Mucosa of gallbladder (tissue), 1 donor: ENCODE measurements at places on chromosomes 16 and 17.

GRCh38 chr16:66298006-66298405 lies 68.5 kb upstream of the CDH5 start:
- no peak for DNase-seq

- no peak for DNase-seq
These were observed 669 bp upstream of the DCTPP1 start for GRCh38 chr16:30430428-30430970.

GRCh38 chr17:17816240-17816814 lies 20.5 kb downstream of the SREBF1 start:
- DNase-seq, result no peak

DNA sequence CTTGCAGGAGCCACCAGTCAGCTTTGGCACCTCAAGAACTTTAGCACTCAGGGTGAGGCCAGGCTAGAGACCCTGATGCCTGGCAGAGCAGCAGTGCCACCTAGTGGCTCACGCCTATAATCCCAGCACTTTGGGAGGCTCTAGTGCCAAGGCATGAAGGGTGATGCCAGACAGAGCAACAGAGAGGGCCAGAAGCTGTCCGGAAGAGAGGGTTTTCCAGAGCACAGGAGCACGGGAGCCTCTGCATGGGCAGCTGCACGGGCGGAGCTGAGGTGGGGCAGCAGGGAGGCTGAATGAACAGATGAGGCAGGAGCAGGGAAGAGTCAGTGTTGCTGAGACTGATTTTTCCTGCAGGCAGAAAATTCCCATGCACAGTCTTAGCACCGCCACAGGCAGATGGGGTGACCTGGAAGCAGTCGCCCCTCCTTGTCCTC lies 38.9 kb downstream of the MYH3 start:
- peak; percentile 60 for DNase-seq

GRCh38 chr16:7571366-7571765 lies 238.7 kb downstream of the RBFOX1 start:
- no peak for DNase-seq

DNA sequence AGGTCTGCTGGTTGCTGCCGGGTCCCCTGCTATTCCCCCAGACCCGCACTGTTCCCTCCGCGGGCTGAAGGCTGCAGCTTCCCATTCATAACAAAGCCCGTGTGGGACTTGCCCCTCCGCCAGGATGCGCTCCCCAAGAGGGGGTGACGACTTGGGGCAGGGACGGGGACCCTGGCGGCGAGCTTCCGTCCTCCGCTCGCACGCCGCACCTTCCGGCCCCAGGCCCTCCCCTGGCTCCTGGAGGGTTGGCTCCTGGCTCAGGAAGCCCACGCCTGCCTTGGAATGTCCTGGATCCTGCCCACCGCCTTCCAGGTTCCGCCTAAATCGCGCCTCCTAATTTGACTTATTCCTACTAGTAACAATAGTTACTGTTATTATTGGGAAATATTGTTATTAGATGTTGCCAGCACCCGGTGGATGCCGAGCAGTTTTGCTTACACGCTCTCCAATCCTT lies 1.1 kb upstream of the TFAP4 start:
- DNase-seq, result peak; percentile 27

GRCh38 chr16:78094166-78094565 lies 5.3 kb upstream of the WWOX start:
- no peak for DNase-seq

DNA sequence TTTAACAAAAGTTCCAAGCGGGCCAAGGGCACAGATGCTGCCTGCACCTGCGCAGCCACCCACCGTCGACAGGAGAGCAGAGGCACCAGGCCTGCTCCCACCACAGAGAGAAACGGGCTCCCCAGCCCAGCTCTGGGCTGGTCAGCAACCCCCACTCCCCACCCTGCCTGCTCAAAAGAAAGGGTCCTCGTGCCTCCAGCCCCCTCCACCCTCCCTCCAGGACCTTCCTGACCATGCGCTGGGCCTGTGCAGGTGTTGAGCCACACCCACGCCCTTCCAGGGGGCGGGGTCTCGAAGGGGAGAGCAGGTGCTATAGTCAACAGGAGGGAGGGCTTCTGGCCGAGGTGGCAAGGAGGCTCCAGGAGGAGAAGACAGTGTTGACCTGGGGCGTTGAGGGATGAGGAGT lies 25.3 kb downstream of the ZNF778 start:
- DNase-seq, result no peak

- DNase-seq, result no peak
These were observed 161.1 kb upstream of the TBX2 start for GRCh38 chr17:61238455-61238933.

DNA sequence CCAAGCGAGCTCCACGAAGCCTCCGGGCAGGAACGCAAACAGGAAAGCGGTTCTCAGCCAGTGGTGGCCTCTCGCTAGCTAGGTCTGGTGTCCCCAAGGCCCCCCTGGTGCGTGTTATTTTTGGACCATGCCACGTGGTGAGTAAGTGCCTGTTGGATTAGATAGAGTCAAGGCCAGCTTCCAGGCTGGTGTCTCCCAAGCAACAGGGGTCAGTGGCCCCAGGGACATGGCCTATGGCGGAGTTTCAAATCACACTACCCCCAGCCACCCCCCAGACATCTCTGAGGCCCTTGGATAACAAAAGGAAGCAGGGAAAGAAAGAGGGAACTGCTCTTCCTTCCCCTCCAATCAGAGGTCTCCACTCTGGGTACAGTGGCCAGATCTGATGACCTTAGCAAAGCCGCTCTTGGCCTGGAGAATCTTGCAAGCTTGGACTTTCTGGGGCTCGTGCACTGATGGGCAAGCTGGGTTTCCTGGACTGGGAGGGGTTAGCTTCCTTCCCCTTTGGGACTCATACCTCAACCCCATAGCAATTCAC lies 58.2 kb downstream of the MAF start:
- peak; percentile 30 for DNase-seq

- DNase-seq, result no peak
These were observed 13.0 kb upstream of the MPHOSPH6 start for GRCh38 chr16:82183004-82183397.

GRCh38 chr16:57028086-57028485 lies 38.7 kb downstream of the NLRC5 start:
- DNase-seq, result no peak

DNA sequence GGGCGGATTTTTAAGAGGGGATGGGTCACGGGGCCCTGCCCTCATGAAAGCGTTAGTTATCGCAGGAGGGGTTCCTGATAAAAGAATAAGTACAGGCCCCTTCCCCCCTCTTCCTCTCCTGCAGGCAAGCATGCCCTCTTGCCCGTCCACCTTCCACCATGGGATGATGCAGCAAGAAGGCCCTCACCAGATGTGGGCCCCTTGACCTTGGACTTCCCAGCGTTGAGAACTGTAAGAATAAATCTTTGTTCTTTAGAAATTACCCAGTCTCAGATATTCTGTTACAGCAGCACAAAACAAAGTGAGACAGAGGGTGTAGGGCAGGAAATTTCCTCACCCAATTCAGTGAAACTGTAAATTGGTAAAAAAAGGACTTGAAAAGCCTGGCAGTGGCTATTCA lies 27.8 kb upstream of the LCMT1 start:
- no peak for DNase-seq

DNA sequence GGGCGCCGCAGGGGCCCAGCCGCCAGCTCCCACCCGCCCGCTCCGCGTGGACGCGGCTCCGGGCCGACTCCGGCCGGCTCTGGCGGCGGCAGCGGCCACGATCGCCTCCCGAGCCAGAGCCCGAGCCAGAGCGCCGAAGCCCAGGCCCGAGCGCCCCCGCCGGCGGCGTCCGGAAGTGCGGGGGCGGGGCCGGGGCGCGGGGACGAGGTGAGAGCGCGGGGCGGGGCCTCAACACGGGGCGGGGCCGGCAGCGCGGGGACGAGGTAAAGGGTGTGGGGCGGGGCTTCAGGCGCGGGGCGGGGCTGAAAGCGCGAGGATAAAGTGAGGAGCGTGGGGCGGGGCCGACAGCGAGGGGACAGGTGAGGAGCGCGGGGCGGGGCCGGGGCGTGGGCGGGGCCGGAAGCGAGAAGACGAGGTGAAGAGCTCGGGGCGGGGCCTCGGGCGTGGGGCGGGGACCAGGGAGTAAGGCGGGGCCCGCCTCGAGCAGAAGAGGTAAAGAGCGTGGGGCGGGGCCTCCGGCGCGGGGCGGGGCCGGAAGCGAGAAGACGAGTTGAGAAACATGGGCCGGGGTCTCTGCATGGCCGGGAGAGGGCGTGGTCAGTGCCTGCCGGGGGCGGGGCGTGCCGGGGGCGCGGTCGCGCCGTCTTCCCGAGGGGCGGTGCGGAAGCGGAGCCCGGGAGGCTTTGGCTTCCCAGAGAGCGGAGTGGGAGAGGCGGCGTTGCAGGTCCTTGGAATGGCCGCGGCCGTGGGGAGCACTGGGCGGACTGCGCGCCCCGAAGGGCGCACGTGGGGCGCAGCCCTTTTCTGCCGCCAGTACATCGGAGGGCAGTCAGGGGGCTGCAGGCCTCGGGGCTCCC lies at the start of gene AXIN1:
Gene AXIN1, minus strand, starts transcription at position 177 of the 857 bp plus-strand sequence. CDS start 5,698 bp downstream, outside the sequence.
- DNase-seq, result peak; percentile 100

DNA sequence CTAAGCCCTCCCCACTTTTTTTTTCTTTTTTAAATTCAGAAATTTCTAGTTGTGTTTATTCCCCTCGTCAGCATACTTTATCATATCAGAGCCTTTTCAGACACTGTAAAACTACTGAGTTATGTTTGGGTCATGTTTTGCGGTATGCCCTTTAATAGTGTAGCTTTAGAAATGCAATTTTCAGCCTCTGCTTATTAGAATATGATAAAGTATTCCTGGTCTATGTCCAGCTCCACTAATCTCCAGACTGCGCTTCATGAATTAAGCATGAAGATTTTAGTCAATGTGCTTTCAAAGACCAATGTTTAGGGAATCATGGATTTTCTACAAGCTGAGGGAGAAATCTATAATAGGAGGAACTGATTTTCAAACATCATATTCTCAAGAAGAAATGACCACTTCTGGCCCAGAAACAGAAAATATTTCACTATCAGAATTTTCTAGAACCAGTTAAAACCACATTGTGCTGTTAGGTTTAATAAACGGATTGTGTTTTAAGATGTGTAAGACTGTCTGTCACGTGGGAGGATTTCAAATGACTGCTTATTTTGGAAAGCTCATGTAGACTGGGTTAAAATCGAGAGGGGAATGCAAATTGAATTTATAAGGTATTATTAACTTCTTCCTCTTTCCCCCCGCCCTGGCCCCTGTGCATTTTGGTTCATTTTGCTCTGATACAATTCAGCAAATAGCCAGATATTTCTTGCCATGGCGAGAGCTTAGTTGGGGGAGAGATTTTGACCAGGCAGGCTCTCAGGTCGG lies 498.5 kb downstream of the WWOX start:
- no peak for DNase-seq

DNA sequence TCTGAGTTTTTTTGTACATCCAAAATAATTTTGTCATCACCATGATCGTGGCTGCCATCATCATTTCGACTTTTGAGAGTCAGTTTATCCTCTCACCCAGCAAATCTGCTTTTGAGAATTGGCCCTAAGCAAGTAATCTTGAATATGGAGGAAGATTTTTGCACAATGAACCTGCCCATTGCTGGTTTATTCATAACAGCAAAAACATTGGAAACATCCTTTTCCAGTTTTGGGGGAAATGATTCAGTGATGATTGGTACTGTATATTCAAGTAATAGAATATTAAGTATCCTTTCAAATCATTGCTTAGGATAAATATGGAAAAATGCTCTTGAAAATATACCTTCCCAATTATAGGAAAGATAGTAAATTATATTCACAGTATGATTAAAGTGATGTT lies 53.1 kb downstream of the PRKCA start:
- no peak for DNase-seq

DNA sequence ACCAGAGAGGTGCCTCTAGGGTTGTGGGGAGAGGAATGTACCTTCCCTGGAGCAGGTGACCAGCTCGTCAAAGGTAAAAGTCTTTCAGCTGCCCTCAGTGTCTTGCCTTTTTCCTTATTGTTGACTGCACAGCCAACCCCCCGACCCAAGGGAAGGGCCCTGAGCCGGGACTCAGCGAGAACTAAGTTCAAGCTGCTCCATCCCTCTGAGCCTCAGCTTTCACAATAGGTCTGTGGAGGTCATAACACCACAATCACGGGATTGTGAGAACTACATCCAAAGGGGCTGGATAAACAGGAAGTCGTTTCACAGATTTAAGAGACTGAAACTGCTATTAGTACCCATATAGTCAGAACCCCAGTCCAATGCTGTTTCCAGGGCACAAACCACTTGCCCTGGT lies 2.6 kb upstream of the KRT36 start:
- no peak for DNase-seq

DNA sequence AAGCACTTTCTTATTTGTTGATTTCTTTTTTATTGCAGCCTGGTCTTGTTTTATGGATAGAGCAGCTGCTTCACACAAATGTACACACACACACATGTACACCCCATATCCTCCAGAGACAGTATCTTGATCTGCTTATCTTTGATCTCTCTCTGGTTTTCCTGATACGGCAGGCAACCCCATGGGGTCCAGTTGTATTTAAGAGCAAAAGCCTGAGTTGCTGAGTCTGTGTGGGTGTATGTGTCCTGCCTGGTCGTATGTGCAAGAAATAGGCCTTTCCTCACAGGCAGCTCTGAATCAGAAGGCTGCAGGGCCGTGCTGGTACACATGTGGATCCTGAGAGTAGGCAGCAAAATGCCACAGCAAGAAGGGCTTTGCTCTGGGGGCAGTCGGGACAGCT lies 14.6 kb upstream of the LGALS9 start:
- DNase-seq, result no peak

GRCh38 chr17:65434878-65435277 lies 126.6 kb downstream of the AXIN2 start:
- DNase-seq, result no peak

DNA sequence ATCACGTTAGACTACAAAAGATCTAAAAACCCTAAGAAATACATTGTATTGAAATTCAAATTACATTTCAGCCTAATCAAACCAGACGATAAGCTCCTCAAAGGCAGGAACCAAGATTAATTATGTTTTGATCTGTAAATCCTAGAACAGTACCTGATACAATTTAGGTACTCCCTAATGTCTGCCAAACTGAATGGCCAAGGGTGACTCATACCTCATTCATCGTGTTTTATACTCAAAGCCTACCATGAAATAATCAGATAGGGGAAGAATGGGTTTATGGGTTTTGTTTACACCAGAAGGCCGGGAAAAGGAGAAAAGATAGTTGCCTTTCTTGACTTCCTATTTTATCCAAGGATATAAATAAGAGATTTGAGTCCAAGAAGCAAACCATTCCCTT lies 19.3 kb downstream of the MMD start:
- no peak for DNase-seq

- no peak for DNase-seq
These were observed 10.5 kb downstream of the GGA2 start for GRCh38 chr16:23499801-23500200.

GRCh38 chr16:2214719-2214968 lies at the start of gene PGP:
TSS of gene PGP (minus strand) at chr16:2214840. CDS start at chr16:2214777, 63 bp downstream.
- no peak for DNase-seq

- no peak for DNase-seq
These were observed 5.6 kb downstream of the TOP3A start for GRCh38 chr17:18309202-18309601.

- DNase-seq, result no peak
These were observed 2.6 kb downstream of the RABEP1 start for GRCh38 chr17:5284681-5285080.

GRCh38 chr16:30068750-30069610 lies 3.4 kb downstream of the ALDOA start:
- DNase-seq, result no peak

DNA sequence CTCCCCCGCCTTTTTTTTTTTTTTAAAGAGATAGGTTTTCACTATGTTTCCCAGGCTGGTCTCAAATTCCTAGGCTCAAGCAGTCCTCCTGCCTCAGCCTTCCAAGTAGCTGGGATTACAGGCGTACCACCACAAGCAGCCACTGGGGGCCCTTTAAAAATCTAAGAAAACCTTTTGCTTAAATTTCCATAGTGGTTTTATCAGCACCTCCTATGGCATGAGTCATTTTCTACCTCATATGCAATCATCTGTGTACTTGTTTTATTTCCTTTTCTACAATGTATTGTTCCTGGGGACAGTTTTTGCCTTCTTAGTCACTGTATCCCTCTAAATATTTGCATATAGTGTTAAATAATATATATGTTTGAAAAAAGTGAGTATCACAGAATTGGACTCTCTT lies 29.2 kb downstream of the GNA13 start:
- no peak for DNase-seq
